ENCODE measurements at places on chromosomes 7 and 10.

DNA sequence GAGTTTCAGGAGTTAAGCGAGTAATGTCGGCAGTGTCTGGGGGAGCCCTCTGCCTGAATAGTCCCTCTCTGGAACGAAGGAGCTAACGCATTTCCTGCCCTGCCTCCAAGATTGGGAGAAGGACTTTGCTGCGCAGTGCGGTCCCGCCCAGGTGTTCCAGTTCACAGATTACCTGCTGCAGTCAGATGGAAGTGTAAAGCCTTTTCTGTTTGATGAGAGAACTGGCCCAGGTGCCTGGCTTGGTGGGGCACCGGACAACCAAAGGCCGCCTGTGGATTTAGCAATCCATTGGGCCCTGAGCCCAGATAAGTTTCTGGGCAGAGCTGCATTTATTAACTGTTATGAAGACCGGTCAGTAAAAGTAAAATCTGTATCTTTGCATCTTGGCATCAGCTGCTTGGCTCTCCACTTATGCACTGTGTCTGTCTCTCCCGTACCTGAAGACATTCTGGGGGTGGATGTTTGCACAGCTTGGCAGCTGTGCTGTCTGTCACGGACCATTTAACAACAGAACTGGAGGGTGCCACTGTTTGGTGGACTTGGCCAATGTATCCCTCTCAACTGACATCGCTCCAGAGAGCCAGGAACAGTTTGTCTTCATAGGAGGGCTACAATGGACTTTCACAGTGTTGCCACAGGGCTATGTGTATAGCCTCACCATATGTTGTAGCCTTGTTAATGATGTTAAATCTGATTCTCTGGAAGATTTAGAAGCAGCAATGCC, 654.7 kb upstream of the ZWINT start:
- DNase-seq: no peak

DNA sequence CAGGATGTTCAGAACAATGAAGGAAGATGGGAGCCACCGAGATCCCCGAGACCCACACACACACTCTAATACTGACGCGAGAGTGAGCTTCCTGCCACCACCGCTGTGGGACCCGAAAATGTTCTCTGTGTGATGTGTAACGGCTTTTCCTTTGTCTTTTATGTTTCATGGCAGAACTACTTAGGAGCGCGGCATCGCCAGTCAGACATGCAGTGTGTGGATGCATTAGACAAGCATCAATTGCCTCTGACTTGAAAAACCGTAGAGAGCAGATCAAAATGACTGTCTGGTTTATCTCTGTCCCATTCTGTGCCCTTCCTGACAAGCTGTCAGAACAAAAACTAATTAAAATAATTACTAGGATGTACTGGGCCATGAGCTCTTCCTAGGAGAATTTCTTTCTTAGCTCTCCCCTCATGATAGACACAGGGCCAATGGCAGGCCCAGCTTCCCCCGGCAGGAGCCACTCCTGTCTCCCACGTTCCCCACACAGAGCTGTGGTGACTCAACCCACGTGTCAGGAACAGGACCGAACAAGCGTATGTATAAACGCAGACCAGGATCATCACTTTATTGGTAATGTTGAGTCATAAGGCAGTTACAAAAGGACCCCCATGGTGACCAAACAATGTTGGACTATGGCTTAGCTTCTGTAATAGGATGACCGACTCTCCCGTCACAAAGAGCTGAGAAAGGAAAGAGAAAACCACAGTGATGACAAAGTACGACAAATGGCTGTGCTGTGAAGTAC, 705.0 kb downstream of the PARD3 start:
- no peak for DNase-seq

DNA sequence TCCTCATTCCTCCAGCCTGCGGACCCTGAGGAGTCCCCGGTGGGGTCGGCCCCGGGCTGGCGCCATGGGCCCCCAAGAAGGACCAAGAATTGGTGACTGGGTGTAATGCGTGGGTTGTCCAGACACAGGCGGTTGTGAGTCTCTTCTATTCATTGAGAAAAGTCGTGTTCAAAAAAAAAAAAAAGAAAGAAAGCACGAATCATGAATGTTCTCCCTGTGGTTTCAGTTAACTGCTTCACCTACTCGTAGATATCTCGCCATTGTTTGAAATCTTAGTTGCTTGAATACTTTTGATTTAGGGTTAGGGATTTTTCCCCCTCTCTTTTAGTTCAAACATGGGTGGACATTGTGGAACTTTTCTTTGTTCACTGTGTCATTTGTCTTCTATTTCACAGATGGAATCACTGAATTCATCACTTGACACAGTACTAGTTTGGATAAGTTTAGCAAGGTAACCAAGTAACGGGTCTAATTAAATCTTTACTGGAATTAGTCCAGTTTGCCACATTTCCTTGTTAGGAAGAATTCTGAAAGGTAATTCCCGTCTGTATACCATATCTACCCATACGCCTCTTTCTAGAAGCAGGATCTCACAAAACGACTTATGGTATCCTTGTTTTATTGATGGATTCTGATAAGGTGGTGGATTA, 775 bp downstream of the STARD3NL start:
- no peak for DNase-seq

DNA sequence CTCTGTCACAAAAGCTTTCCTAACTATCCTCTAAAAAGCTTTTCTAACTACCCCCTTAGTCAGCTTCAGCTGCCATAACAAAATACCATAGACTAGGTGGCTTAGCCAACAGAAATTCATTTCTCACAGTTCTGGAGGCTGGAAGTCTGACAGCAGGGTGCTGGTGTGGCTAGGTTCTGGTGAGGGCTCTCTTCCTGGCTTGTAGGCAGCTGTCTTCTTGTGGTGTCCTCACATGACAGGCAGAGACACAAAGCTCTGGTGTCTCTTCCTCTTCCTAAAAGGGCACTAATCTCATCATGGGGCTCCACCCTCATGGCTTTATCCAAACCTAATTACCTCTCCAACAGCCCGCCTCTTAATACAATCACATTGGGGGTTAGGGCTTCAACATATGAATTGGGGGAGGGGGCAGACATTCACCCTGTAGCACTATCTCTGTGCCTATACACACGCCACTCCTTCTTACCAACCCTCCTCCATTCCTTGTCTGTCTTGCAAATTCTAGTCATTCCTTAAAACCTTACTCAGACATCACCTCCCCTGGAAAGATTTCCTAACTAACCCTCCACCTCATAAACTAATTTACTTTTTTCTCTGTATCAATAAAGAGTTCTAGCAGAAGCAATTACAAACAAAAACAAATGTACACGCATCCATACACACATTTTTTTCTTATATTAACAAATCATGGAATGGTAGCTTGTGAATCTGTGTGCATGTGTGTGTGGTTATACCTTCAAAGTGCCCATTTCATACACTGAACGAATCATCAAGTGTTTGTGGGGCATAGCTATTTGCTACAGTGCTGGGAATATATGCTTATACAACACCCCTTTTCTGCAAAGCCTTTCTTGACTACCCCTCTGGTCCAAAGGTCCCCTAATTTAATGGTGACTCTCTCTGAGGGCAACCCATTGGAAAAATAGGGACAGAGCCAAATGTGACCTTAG, 26.4 kb downstream of the RHOBTB1 start:
- DNase-seq: no peak

GRCh38 chr7:151046603-151047573, 1.4 kb upstream of the ASIC3 start:
- no peak for DNase-seq
